ENCODE measurements at places on chromosomes 6 and 20.

DNA sequence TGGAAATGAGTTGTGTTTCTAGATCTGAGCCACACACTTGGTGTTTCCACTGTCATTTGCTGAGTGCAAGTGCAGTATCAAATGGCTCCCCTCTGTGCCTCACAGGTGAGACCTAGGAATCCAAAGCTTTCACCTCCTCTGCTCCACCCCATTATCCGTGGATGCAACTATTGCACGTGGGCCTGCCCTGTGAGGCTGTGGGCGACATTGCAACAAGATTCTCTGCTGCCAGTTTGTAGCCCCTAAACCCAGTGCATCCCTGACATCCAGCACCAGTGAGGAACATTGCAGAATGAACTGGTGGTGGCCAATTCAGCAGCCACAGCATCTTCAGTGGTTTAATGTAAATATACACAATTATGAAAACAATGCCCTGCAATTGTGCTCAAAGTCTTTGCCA lies 115.0 kb upstream of the FOXA2 start:
- DNase-seq = no peak

DNA sequence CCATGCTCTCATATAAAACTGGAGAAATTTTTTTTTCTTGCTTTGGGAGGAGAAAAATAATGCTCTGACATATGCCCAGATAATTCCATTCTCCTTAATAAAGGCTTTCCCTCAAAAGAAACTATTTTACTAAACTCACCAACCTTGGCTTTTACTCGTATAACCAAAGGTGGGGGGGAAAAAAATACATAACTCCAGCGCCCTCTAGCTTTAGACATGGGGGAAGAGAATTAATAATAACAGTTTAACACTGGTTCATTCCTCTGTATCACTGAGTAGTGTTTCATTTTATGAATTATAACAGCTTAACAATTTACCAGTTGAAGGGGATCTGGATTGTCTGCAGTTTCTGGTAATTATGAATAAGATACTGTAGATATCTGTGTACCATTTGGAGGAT lies 1226.1 kb downstream of the GRIK2 start:
- no peak for DNase-seq

GRCh38 chr6:50819466-50819903 lies 814 bp downstream of the TFAP2B start:
- no peak for DNase-seq

- DNase-seq = no peak
Observed at GRCh38 chr6:79173378-79173777, 61.1 kb downstream of the HMGN3 start.

- DNase-seq = no peak
Observed at GRCh38 chr6:84103029-84103428, 69.5 kb downstream of the MRAP2 start.

GRCh38 chr6:150752409-150752808 lies 113.1 kb upstream of the MTHFD1L start:
- no peak for DNase-seq
